IPS DF 19.7 (cell line): ENCODE measurements at places on chromosomes 2 and 18.

DNA sequence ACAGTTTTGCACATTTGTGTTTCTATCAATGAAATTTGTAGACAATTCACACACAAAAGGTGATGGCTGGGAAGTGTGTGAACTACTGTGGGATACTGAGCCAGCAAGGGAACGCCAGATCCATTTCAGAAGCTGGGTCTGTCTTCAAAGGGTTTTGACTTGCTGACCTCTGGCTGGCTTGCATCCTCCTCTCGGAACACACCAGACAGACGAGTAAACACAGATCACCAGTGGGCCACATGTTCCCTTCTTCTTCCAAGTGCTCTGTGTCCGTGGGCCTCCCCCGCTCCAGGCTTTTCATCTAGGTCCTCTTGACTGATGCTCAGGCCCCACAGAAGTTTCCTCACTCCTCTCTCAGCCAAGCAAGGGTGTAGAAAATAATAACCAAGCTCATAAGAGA lies 122.2 kb upstream of the OSR1 start:
- DNase-seq: no peak

- no peak for DNase-seq
These were observed 28.6 kb downstream of the MARCO start for GRCh38 chr2:118970396-118971135.

DNA sequence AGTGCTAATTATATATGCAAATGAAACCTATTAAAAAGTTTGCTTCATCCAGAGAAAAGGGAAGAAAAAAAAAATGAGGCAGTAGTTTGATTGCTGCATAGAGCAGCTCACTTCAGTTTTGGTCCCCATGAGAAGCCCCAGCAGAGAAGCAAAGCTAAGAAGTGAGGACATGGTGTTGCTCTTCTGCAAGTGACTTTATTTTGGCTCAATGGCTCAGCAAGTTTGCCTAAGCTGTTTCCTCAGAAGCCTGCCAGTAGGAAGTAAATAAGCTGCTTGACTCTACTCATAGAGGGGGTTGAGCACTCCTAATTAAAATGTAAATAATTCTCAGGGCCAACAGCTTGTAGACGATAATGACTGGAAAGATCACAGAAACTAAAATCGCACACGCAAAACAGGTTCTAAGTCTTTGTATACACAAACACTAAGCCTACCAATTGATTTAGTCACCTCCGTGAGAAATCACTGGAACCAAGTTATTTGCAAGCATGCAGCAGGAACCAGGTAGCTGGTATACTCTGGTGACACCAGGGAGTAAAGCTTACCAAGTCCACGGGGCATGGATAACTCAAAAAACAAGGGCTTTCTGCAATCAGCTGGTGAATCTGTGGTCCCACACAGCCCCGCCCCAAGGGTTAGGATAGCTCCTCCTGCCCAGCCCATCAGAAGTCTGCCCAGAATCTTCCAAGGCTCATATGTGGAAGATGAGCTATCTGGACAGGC lies 39.7 kb upstream of the NABP1 start:
- DNase-seq: no peak

GRCh38 chr2:146003337-146003736 lies 1483.4 kb upstream of the ZEB2 start:
- DNase-seq: no peak

- no peak for DNase-seq
These were observed 6.4 kb downstream of the HDAC4 start for GRCh38 chr2:239394346-239394945.

GRCh38 chr2:58122540-58122939 lies 75.9 kb downstream of the VRK2 start:
- DNase-seq: no peak

GRCh38 chr18:43805646-43806194 lies 528.4 kb upstream of the SYT4 start:
- no peak for DNase-seq

DNA sequence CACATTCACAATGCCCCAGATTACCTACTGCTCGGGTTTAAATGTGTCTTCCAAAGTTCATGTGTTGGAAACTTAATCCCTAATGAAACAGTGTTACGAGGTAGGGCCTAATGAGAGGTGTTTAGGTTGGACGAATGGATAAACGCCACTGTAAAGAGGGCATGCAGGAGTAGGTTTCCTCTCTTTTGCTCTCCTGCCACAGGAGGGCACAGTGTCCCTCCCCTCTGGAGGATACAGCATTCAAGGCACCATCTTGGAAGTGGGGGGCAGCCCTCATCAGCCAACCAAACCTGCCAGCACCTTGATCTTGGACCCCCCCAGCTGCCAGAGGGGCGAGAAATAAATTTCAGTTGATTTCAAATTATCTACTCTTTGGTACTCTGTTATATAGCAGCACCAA lies 103.5 kb downstream of the TSHZ1 start:
- DNase-seq: no peak

DNA sequence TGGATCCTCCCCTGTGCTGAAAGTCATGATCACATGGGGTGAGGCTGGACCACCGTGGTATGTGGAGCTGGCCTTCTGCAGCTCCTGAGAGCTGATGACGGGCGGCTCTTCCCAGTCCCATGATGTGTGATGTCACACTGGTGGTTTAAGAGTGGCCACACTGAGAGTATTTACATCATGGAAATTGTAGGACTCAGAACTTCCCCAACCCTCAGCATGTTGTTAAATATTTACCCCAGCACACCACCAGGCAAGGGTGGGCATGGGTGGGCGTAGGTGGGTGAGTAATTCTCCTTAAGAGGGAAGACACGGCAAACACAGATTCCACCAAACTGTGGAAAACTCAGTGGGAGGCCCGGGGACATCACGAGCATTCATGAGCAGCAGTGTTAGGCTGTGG lies 106.8 kb downstream of the ALPK2 start:
- no peak for DNase-seq

GRCh38 chr2:96647681-96648080 lies 5.1 kb downstream of the FER1L5 start:
- no peak for DNase-seq

GRCh38 chr2:52036853-52037252 lies 1004.9 kb upstream of the NRXN1 start:
- peak; percentile 5 for DNase-seq

DNA sequence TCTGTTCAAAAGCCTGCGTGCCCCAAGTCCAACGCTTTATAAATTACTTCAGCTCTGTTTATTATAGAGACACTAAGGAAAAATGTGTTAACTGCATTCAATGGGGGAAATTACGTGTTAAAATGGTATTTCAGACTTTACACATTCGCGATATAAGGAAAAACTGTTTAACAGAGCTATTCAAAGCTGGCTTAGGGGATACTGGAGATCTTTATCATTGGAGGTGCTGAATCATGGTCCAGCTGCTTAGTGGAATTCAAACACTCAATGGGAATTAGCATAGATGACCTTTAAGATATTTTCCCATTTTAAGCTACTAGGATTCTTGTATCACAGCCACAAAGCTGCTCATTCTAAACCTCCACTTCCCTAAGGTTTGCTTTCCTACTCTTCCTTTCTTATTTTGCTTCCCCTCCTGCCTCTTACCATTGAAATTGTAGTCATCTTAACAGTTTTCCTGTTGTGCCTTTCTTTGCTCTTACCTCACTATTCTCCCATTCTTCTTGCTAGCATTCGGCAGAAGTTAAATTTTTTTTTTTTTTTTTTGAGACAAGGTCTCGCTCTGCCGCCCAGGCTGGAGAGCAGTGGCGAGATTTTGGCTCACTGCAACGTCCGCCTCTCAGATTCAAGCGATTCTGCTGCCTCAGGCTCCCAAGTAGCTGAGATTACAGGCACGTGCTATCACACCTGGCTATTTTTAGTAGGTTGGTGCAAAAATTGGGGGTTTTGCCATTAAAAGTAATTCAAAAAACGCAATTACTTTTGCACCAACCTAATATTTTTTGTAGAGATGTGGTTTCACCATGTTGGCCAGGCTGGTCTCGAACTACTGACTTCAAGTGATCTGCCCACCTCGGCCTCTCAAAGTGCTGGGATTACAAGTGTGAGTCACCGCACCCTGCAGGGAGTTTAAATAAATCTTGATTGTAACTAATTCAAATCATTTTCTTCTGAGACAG lies 6.5 kb downstream of the SULT6B1 start:
- no peak for DNase-seq

- peak; percentile 98 for DNase-seq
These were observed 82.0 kb downstream of the DNMT3A start for GRCh38 chr2:25259737-25260124.

- no peak for DNase-seq
These were observed 38.4 kb downstream of the C1QL2 start for GRCh38 chr2:119119999-119120756.

- no peak for DNase-seq
These were observed 48.4 kb downstream of the BCL2 start for GRCh38 chr18:63271148-63271547.

GRCh38 chr18:65721619-65722018 lies 29.2 kb upstream of the CDH7 start:
- DNase-seq: no peak

DNA sequence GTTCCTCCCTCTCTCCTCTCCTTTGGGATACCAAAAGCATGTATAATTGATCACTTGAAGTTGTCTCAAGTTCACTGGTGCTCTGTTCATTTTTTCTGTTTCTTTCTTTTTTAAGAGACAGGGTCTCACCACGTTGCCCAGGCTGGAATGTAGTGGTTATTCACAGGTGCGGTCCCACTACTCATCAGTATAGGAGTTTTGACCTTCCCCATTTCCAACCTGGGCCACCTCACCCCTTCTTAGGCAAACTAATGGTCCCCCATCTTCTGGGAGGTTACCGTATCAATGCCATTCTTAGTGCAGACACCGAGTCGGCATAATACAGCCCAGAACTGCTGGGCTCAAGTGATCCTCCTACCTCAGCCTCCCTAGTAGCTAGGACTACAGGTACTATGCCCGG lies 31.3 kb upstream of the TMEM247 start:
- DNase-seq: no peak

GRCh38 chr2:42872721-42873120 lies 80.3 kb upstream of the HAAO start:
- DNase-seq: no peak

DNA sequence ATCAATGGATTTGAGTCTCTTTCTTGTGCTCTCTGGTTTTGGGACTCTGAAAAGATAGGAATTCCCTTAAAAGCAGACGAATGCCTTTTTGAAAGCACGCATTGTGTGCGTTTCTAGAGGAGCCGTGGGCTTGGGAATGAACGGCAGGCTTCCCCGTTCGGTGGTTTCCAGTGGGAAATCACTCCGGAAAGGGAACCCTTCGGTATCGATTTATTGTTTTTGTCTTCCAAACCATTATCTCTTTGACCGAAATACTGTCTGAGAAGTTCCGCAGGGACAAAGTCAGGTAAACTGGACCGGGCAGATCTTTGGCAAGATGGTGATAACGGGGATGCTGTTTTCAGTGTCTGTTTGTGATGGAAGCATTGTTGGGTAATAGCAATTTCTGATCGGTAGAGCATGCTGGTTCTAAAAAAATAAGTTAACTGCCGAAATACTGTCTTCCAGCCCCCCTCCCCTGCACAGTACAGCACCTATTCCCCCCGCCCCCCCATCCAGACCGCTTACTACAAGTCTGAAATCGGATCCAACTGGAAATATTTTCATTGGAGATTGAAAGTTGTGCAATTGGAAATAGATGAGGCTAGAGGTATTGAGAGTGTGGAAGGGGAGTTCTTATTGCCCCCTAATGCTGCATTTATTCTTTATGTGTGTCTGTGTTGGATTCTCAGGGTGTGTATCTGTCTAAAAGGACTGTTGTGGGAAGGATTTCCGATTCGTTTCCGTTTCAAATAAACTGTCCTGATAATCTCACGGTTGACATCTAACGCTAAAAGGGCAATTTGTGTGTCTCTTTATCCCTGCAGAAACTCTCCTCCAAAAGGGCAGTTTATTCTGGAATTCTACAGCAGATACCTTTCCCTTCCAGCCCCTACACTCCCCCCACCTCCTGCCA lies 635 bp downstream of the SETBP1 start:
- no peak for DNase-seq

- no peak for DNase-seq
These were observed 11.4 kb downstream of the CXCR4 start for GRCh38 chr2:136106505-136106904.

- DNase-seq: no peak
These were observed 299.5 kb downstream of the GBX2 start for GRCh38 chr2:235868645-235869044.

DNA sequence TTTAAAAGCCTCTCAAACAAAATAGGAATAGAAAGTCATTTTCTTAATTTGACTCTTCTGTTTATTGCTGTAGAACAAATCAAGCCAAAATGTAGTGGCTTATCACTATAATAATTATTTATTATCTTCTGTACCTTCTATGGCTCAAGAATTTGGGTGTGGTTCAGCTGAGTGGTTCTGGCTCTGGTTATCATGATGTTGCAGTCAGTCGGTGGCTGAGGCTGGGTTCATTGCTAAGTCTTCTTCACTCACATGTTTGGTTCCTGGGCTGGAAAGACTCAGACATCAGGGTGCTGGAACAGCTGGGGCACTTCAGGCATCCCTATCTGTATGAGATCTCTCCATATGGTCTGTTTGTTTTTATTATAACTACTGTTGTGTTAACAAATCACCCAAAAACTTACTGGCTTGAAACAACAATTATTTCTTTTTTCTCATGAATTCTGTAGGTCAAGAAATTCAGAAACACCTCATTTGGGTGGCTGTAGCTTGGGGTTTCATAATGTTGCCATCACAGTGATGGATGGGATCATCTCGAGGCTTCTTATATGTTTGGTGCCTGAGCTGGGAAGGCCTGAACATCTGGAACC lies 242.6 kb upstream of the FBXO11 start:
- DNase-seq: no peak

DNA sequence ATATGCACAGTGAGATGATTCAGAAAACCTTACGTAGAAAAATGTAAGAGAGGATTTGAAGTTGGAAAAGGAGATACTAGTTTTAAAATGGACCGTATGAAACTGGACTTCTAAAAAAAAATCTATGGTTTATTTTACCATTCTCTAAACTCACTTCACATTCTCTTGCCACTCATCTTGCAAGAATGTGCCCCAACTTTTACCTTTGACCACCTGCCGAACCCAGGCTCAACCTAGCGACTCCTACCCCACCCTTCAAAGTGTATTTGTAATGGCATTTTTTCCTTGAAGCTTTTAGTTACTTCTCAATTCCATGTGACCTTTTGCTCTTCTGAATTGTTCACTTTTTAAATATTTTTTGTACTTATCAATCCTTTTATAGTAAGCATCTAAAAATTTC lies 160.8 kb downstream of the PHLPP1 start:
- DNase-seq: no peak

DNA sequence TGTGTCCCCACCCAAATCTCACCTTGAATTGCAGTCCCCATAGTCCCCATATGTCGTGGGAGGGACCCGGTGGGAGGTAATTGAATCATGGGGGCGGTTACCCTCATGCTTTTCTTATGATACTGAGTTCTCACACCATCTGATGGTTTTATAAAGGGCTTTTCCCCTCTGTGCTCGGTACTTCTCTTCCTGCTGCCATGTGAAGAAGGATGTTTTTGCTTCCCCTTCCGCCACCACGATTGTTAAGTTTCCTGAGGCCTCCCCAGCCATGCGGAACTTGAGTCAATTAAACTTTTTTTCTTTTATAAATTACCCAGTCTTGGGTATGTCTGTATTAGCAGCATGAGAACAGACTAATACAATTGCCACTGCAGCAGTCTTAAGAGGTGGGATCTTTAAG lies 134.9 kb downstream of the LTBP1 start:
- no peak for DNase-seq

GRCh38 chr2:44930274-44931197 lies 11.0 kb upstream of the SIX3 start:
- DNase-seq: no peak
